ENCODE measurements at places on chromosomes 7 and 10.

DNA sequence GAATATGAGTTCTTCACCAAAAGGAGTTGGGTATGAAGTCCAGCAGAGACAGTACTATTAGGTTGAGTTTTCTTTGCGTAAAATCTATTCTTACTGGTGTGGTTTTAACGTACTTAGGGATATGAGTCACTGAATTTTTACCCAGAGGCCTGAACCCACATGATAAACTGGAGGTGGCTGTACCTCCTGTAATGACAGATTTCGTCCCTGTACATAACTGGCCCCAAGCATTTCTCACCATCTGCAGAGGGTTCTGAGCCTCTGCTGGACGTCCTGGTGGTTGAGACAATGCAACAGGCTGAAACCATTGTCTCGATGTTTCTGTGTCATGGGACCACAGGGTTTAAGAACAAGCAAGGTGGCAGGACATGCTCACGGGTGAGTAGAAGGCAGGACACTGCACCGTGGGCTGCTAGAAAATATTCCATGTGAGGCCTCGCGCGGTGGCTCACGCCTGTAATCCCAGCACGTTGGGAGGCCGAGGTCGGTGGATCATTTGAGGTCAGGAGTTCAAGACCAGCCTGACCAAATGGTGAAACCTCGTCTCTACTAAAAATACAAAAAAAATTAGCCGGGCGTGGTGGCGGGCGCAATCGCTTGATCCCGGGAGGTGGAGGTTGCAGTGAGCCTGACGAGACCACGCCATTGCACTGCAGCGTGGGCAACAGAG is 233.9 kb downstream of the DNAJB6 start:
- DNase-seq: no peak

GRCh38 chr7:66333443-66333842 is 128.3 kb downstream of the TPST1 start:
- no peak for DNase-seq

GRCh38 chr7:137848095-137848494 is 1.3 kb upstream of the DGKI start:
- DNase-seq: no peak

DNA sequence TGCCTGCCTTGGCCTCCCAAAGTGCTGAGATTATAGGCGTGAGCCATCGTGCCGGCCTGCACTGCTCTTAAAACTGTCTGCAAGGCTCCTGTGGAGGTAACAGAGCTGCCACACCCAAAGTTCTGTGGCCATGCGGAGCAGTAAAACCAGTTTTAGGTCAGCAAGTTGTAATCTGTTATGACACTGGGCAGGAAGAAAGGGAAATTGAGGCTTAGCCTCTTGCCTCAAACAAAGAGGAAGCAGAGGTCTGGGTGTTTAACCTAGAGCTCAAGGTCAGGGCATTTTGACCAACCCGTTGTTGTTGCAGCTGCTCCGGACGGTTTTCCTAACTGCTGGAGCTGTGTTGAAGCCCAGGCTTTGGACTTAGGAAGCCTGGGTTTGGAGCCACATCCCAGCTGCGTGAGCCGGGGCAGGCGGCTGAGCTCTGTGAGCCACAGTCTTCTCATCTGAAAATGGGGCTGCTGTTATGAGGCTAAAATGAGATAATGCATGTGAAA is 7.4 kb upstream of the RRP12 start:
- no peak for DNase-seq

DNA sequence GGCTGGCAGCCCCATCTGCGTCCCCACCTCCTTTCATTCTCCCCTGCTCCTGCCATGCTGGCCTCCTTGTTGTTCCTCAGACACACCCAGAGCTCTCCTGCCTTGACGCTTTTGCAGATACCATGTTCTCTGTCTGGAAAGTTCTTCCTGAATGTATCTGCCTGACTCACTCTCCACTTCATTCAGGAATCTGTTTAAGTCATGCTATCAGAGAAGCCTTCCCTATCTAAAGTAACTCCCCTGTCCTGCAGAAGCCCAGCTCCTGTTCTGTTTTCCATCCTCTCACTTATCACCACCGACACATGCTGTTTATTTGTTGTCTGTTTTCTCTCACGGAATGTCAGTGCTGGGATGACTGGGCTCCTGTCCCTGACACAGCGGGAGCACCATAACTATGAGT is 82.0 kb downstream of the AFAP1L2 start:
- no peak for DNase-seq

GRCh38 chr7:120617275-120617674 is 240.7 kb downstream of the TSPAN12 start:
- DNase-seq: no peak

DNA sequence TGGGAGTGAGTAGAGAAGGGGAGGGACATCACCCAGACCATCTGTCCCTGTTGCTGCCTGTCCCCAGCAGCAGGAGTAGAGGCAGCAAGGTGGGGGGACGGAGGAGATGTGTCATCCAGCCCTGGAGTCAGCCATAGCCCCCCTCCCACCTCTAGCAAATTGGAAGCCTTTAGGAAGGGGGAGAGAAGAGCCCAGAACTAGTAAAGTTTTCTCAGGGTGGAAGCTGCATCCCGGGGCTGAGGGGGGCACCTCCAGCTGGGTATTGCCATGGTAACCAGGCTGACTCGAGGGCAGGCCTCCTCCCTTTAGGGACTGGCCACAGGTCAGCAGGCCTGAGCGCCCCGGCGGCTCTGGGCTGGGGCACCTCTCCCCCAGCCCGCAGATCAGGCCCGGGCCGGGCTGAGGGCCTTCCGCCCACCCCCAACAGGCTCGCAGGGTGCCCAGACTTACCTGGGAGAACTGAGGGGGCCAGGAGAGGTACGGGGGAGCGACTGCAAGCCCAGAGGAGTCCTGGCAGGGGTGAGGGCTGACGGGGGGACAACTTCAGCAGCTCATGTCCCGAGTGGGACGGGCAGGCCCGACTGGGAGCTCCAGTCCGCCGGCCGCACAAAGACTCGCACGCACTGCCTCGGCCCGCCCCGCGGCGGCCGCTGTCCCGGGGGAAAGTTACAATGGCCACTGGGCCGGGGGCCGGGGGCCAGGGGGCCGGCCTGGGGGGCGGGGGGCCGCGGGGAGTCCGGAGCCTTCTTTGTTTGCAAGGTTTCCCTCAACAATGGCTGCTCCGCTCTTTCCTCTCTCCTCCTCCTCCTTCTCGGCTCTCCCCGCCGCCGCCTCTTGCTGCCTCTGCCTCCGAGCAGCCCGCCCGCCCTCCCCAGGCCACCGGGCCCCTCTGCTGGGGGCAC is 6.0 kb downstream of the LDB1 start:
- no peak for DNase-seq

GRCh38 chr10:688312-689120 is 952 bp downstream of the DIP2C start:
- no peak for DNase-seq

DNA sequence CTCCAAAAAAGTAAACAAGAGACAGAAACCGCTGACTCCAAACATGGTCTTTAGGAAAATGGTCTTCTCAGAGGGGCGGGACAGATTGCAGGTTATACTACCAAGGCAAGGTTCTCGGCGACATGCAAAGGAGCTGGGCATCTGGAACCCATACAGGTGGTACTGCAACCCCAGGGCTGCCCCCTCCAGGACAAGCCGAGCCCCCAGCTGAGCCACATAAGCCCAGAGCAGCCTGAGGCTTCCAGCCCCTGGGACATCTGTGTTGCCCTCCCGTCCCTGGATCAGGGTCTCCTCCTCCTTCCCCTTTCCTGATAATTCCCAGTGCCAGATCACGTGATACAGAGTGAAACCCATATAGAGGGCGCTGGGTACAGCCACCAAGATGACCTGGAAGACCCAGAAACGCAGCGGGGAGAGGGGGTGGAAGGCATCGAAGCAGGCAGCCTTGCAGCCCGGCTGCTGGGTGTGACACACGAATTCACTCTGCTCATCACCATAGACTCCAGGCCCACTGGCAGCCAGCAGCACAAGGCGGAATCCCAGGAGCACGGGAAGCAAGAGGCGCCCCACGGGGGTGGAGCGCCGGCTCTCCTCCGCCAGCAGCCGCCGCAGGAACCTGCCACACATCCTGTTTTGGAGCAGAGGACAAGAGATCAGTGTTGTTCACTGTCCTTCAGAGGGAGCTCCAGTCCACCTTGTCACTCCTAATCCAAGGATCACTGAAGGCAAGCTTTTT is at the start of gene GJC3:
Gene GJC3 (minus strand): TSS at position 627 of the 736 bp plus-strand sequence. CDS start 0 bp downstream, at position 627.
- peak; percentile 8 for DNase-seq

DNA sequence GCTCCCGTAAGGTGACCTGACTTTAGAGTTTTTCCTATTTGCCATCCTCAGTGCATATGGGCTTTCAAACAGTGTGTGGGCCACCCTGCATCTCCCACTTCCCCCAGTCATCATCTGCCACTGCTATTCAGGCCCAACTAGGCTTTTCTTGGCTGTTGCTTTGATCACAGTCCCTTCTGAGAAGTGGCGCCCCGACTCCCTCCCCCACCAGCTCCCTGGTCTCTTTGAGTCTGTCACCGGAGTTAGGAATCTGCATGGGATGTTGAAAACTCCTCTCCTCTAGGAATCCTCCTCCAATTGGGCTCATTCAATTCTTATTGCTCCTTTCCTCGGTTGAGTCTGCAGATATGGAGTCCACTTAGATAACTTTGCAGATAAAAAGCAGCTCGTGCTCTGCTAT is 32.1 kb downstream of the HIF1AN start:
- no peak for DNase-seq

- no peak for DNase-seq
Measured at GRCh38 chr7:92641921-92642511, 51.8 kb upstream of the FAM133B start.

DNA sequence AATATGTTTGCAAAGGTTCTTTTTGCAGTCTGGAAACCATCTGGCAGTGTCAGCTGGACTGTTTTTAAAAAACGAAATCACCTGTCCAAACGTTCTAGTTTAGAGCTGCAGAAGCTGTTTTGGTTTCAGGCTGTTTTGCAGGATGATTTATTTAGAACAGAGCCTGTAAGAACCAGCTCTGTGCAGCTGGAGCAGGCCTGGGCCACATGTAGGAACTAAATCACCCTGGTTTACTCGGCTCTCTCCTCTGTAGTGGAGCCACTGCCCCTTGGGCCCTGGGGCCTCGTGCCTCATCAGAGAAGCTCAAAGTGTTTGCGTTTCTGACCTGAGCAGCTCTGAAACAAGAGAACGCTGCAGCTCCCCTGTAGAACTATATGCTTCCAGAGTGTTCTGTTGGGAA is 142.5 kb downstream of the ACTR3B start:
- DNase-seq: no peak

DNA sequence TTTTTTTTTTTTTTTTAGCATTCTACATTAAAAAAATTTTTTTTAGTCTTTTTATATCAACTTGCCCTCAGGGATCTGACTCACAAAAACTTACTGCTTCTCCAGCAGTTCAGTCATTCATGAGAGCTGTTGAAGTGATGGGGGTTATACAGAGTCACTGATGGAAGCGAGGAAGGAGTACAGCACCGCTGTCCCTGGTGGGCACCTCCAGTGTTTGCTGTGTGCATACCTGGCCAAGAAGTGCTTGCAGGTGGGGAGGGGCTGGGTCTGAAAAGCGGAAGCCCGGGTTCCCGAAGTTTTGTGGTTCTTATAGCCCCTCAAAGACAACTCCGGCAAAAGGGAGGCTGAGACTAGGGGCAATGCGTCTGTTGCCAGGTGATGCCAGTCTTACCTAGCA is 46.2 kb downstream of the MINDY4 start:
- DNase-seq: no peak

DNA sequence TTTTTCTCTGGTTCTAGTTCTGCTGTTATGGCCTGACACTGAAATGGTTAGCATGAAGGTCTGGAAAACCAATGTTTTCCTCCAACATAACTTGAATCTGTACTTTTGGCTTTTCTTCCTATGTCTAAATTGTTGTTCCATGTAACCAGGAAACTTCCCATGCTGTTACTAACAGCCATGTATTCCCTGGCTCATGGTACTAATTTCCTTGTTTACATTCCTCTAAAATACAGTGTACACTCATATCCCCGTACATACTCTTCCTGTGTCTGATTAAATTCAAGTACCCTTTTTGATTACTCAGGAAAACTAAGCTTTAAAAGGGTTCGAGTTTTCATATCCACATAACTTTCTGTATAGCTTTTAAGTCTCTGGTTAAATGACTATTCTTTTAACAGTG is 12.3 kb upstream of the ACSM6 start:
- no peak for DNase-seq

DNA sequence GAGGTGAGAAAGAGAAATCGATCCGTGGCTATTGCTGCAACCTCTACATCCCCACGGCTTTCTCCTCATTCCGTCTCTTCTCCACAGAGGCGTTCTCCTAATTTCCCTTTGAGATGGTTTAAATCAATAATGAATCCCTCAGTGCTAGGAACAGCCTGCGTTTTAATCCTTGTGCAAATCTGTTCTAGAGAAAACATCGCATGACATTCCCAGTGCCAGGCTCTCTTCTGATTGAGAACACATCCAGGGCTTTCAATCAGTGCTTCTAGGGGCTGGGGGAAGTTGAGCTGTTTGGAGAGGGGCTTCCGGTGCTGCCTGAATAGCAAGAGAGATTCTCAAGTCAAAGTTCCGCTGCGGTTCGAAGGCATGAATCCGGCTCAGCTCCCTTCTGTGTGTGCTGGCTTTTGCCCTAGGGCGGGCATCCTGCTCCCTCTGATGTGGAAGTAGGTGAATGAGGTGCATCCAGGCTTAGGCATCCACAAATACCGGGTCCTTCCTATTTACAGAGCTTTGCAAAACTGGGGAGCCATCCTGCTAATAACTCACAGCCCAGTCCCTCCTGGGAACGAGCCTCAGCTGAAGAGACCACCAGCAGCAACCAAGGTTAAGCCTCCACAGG is 62.8 kb downstream of the CHST15 start:
- no peak for DNase-seq

DNA sequence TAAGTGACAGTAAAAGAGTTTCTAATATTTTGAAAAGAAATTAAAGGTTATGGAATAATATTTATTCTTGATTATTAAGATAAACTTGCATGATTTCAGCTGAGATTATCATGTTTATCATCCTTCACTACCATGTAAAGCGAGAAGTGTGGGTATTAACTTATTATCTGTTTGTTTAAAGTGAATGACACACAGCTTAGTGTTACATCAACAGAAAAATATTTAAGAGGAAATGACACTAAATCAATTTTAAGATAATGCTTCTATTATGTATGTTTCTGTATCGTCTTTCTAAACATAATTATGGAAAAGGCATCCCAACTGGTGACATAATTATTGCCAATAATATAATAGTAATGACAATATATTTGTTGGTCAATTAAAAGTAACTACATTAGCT is 213.1 kb downstream of the PCDH15 start:
- DNase-seq: no peak

DNA sequence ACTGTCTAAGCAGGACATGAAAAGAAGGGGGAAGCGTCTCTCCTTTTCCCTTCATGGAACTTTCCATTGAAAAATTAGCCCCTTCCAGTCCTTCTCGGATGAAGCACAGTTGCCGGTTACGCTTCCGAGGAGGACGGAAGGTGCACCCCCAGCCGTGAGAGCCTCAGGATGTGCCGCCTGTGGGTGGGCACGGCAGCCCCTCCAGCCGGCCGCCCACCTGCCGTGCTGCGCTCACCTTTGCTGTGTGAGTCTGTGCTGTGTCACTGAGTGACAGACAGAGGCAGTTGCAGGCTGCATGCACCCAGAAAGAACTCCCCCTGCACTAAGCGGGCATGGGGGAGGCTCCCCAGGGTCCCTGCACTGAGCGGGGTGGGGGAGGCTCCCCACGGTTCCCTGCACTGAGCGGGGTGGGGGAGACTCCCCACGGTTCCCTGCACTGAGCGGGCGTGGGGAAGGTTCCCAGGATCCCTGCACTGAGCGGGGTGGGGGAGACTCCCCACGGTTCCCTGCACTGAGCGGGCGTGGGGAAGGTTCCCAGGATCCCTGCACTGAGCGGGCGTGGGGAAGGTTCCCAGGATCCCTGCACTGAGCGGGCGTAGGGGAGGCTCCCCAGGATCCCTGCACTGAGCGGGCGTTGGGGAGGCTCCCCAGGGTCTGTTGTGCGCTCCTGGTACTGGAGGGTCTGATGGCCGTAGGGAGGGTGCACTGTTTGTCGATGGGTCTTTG is 74.2 kb downstream of the DNAJB6 start:
- DNase-seq: no peak
